ENCODE measurements at places on chromosomes 7 and 10.

DNA sequence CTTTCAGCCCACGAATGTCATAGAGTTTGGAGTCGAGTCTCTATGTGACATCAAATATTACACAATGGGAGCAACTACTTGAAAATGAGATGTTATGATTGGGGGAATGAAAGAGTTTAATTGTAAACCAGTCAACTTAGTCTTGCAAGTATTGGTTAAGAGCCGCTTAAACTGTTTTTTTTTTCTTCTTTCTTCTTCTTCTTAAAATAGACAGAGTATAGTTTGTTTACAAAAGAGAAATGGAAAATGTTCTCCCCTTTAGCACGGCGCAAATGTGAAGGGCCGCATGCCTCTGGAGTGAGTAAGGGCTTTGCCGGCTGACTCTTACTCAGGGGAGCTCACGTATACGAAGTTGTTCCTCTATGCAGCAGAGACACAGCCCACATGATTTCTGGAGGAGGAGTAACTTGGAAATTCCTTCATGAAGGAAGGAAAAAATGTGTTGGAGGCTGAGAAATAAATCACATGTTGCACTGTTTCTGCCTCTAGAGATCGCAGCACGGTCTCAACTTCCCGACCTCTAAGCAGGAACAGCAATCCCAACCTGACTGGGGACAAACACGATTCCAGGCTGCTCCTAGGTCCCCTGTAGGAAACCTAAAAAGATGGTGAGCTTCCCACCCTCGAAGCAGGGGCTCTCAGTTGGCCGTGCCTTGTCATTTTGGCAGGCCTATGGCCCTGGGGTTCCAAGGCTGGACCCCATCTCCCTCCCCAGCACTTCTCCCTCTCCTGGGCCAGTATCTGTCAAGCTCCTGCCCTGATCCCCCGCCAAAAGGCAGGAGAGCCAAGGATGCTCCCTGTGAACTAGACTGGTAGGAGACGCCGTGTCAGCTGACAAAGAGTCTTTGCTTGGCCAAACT is 44.8 kb downstream of the MYOF start:
- DNase-seq: no peak

- no peak for DNase-seq
Observed at GRCh38 chr10:11782793-11783557, 40.2 kb upstream of the PROSER2 start.

DNA sequence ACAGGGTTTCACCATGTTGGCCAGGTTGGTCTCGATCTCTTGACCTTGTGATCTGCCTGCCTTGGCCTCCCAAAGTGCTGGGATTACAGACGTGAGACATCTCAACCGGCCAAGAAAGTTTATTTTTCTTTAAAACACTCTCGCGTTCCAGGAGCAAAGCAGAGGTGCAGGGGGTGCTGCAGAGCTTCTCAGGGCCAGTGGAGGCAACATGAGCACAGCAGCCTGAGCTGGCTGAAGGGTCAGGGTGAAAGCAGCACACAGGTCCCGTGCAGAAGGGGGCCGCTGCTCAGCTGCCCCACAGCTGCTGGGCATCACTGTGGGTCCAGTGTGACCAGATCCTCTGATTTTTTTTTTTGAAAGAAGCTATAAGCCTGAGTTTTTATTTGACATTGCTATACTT is 46.1 kb downstream of the EPHB4 start:
- no peak for DNase-seq

- DNase-seq: no peak
Observed at GRCh38 chr10:4074545-4075407, 289.8 kb upstream of the KLF6 start.

DNA sequence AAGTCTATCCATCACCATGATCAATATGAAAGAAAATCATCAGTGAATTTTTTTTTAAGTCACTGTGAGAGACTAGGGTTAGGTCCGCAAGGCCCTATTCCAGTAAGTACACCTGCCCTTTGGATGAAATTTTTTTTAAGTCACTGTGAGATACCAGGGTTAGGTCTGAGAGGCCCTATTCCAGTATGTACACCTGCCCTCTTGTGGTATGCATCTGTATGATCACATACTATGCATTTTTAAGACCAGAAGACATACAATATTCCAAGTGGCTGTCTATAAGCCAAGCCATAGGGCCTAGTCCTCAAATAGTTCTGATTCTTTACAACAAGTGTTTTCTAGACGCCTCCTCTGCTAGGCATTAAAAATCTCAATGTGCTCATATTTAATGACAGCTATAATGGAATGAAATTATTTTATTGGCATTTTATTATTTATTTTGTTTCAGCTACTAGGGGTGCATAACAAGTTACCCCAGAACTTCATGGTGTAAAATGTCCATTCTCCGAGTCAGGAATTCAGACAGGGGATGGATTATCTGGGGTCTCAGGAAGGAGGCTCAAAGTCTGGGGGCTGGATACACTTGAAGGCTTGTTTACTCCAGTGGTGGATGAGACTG is 53.1 kb downstream of the TEX36 start:
- DNase-seq: no peak

DNA sequence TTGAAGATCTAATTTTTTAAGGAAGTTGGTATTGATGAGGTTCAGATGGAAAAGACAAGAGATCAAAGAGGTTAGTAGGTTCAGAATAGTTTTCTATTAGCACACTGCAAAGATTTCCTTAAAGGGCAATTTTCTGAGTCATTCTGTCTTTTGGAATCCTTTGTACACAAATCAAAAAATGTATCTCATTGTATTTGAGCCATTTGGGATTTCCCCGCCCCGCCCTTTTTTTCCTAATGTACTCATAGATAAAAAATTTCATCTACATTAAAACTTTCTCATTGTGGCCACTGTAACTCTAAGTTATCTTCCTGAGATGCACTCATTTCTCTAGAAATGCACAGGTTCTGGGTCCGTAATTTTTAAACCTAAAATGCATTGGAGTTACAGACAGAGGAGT is 12.1 kb downstream of the GIMAP6 start:
- DNase-seq: no peak

Measured in stimulated activated CD8-positive, alpha-beta memory T cell treated with anti-CD3 and anti-CD28 coated beads, Interleukin-4, amount 100 ng/mL, for 1 hour (primary cell).